ENCODE measurements at places on chromosomes 3 and 15.

DNA sequence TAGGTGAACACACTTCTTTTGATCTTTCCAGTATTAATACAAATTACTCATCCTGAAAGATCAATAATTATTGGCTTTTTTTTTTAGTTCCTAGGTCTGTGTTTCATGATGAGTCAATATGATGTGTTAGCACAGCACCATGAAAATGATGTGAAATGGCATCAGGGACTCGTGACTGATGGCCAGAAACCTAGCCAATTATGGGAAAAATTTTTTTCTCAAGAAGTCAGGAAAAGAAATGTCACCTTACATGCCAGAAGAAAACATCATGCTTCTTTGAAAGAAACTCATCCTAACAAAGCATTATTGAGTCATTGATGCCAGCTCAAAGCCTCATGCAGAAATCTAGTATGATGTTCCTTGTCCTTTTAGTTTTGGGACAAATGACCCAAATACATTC, 468.3 kb upstream of the CBLB start:
- DNase-seq: no peak

GRCh38 chr3:192445770-192446644, 281.3 kb downstream of the FGF12 start:
- no peak for DNase-seq

DNA sequence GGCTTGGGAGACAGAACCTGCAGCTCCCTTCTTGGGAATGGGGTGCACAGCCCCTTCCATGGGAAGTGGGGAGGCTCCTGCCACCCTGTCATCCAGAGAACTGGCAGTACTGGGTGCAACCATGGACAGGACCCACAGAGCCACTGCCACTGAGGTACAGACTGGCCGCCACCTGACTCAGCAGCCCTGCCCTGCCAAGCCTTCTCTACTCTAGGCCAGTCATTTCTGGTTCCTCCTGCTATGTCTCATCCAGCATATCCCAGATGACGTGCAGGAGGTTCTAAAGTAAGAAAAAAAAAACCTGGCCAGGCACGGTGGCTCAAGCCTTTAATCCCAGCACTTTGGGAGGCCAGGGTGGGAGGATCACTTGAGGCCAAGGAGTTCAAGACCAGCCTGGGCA, 76.9 kb upstream of the RPL32 start:
- no peak for DNase-seq

DNA sequence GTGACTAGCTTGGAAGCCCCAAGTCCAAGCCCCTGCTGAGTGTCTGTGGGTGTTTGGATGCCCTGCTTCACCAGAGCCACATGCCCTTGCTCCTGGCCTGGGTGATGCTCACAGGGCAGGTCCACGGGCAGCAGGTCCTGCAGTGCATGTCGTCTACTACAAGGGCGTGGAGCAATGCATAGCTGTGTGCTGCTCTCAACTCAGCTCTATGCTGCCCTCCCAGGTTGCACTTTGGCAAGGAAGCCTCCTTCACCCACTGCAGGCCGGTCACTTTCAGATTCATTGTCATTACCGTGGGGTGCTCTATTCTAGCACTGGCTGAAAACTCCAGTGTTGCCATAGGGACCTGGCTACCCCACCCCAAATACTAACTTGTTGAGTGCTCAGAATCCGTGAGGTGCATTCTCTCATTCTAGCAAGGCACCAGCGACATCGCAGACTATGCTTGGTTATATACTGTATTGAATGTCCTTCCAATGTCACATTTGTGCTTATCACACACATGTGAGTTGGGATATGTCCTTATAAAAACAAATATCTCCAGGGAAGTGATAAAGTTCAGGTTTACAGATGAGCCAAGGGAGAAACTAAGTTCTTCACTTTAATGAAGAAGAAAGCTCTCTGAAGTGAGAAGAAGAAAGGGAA, 51.8 kb downstream of the GRAMD1C start:
- DNase-seq: no peak

- DNase-seq: no peak
Observed at GRCh38 chr15:88898736-88899135, 3.4 kb upstream of the HAPLN3 start.

DNA sequence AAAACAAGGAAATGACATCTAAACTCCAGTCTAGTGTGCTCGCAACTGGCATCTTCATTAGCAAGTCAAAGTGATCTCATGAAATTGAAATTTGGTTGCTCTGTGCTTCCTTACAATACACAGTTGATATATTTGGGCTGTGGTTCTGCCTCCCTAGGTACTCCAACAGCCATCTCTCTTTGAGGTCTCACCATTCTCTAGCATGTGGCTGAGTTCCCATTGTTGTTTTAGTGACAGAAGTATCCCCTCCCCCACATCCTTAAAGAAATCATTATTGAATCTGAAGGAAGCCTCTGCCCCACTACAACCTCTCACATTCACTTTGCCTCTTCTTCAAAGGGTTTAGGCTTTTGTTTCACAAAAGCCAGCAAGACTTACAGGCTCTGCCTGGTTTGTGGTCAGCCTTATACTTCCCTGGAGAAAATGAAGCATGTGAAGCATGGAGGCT, 516.5 kb downstream of the NLGN1 start:
- DNase-seq: no peak

- no peak for DNase-seq
Observed at GRCh38 chr15:71448688-71449114, 333.4 kb downstream of the THSD4 start.

DNA sequence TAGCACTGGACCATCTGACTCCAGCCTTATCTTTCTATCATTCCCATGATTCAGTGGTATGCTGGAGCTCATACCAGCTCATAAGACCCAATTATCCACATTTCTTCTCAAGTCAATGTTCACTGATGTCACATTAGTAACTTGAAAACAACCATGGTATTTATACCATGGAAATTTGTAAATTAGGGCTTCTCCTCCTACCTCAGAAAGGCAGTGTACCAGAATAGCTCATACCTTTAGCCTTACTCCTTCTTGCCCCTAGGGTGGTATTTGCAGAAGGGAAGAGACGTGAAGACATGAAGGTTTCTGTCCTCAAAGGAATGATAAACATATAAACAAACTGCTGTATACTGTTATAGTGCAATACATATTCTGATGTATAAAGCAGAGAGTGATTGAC, 114.2 kb downstream of the NEK11 start:
- DNase-seq: no peak

GRCh38 chr15:84880007-84880406, 4.5 kb upstream of the SLC28A1 start:
- no peak for DNase-seq

GRCh38 chr15:70523192-70523591, 240.2 kb downstream of the UACA start:
- no peak for DNase-seq

- no peak for DNase-seq
Observed at GRCh38 chr3:184665101-184665500, 46.8 kb downstream of the MAGEF1 start.

DNA sequence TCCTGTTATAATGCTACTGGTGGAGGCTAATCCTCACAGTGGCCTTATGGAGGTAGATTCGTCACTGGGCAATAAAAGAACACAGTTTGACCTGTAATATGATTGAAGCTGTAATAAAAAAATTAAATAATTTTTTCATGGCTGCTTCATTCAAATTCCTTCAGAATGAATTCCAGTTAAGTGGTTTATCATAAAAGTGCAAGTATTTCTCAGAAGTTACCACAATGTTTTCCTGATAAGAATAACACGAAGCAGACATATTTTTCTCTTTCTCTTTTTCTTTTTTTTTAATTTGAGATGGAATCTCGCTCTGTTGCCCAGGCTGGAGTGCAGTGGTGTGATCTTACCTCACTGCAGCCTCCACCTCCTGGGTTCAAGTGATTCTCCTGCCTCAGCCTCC, 15.6 kb downstream of the B4GALT4 start:
- DNase-seq: no peak

DNA sequence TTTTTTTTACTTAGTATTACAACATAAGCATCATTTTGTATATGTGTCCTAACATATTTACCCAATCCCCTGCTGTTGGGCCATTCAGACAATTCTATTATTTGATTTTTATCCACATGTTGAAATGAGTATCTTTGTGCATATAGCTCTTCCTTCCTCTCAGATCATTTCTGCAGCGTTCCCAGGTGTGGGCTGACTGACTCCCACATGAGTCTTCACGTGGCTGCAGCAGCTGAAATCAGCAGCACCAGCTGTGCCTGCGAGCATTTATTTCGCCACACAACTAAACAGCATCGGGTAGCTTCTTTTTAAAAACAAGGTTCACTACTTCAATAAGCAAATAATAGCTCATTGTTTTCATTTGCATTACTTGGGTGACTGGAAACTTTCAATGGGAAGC, 44.5 kb upstream of the PDE8A start:
- DNase-seq: no peak

DNA sequence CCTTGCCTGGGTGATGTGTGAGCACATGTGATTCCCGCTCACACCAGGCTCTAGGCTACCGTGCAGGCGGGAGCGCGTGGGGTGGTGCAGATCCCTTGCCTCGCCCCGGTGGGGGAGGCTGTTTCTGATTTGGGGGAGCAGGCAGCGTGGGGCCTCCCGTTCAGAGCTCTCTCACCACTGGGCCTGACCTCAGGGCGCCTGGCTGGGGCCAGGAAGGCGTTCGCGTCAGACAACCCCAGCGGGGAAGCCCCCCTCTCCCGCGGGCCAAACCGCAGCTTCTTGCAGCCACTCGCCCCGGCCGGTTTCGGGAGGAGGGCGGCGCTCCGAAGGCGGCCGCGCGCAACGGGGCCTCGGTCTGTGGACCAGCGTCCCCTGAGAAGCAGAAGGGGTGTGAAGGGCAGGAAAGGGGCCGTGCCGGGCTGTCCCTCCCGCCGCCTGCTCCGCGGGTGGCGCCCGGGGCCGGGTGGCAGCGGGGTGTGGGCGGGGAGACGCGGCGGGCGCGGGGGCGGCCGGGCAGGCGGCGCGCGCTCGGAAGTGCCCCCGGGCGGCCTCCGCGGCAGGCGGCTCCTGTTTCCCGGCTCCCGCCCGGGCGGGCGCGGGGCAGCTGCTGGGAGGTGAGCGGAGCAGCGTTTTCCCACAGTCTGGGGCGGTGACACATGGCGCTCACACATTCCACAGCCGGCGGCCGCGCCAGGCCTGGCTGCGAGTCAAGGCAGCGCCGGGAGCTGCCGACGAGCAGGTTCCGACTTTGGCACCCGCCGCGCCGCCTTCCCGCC, 65.1 kb upstream of the HES1 start:
- peak; percentile 42 for DNase-seq

DNA sequence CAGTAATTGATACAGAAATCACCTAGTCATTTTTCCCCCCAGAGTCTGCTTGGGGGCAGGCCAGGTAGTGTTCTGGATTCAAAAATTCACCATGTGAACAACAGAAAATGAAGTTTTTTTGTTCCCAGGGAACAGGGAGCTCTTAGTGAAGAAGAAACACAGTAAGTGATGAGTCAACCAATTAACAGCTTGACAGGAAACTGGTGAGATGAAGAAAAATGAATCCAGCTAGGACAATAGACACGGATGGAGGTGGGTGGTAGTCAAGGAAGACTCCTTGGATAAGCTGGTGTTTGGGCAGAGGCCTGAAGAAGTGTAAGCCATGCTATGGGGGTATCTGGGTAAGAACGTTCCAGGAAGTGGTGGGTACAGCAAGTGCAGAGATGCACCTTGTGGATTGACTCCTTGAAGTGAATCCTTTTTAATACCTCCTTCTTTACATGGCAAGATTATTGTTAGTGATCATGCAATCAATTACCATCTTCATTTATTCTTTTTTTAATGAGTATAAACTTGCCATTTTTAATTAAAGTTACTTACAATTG, 339.9 kb upstream of the RGMA start:
- DNase-seq: no peak

- DNase-seq: no peak
Observed at GRCh38 chr15:84818261-84819131, 1.3 kb downstream of the ALPK3 start.

GRCh38 chr3:172582712-172583111, 59.5 kb upstream of the TNFSF10 start:
- DNase-seq: no peak

- DNase-seq: peak; percentile 66
Observed at GRCh38 chr3:49171119-49171774, at the start of gene KLHDC8B. KLHDC8B (plus strand) TSS chr3:49171598; CDS start chr3:49172770, 1,172 bp downstream.

- DNase-seq: no peak
Observed at GRCh38 chr3:161851941-161852566, 355.4 kb downstream of the OTOL1 start.

DNA sequence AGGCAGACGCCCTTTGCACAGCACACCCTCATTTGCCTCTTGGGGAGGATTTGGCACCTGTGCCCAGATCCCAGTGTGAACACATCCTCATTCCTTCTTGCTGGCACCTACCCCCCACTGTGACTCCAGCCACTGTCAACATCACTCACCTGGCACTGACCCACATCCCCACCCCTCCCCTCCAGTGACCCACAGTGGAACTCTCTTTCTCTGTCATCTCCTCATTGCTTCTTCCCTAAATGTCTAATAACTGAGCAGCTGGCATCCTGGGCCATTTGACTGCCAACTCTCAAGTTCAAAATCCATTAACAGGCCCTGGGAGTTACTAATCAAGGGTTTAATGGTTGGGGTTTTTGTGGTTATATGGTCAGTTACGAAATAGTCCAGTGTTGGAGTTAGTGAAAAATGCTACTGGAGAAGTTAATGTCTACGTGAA, 14.4 kb downstream of the SNAPC5 start:
- DNase-seq: no peak

GRCh38 chr3:71066849-71067261, 516.7 kb downstream of the FOXP1 start:
- DNase-seq: peak; percentile 30

- DNase-seq: no peak
Observed at GRCh38 chr15:74823324-74823723, 3.1 kb upstream of the CPLX3 start.

DNA sequence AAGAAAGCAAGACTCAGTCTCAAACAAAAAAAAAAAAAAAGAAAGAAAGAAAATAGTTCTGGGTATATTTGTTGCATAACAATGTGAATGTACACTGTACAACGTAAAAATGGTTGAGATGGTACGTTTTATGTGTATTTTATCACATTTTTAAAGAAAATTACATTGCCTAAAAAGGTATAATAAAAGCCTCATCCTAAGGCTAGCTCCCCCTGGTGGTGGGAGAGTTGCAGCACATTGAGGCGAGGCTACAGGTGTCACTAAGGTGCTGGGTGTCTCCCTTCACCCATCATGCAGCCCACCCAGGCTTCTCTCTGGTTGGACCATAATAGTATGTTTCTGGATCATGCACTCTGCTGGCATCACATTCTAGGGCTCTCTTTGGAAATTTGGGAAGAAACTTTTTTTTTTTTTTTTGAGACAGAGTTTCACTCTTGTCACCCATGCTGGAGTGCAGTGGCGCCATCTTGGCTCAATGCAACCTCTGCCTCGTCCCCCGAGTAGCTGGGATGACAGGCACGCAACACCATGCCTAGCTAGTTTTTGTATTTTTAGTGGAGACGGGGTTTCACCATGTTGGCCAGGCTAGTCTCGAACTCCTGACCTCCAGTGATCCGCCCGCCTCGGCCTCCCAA, 12.4 kb upstream of the RAB11A start:
- DNase-seq: peak; percentile 45

DNA sequence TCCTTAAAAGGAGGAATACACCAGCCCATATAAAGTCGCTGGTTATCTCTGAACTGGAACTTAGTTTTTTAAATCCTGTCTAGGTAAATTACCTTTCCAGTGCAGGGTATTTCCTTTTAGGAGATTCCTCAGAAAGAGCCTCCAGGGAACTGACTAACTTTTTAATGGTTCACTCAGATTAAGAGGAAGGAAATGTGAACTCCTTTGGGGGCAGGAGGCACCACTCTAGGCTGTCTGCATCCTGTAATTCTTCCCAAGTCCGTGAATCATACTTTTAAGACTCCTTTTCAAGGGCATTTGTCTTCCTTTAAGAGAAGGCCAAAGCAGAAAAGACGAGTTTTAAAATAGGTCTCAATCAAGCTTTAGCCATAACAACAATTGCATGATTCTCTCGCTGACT, 871.2 kb upstream of the NR2F2 start:
- DNase-seq: no peak

Measured in T-helper 2 cell (primary cell).